Body of pancreas (tissue), 4 donors: ENCODE measurements at places on chromosomes 11 and 22. TPM values are rescaled to one million over a fixed set of nuclear protein-coding genes. Genes with fewer than 3 reads are reported as not detected.

ARHGEF17 gene
- total RNA-seq = 19.2 TPM

GRCh38 chr22:32674925-32675825 lies 126.3 kb upstream of the TIMP3 start:
- no peak overlapping the region for H3K4me3 ChIP-seq
- H3K4me1 ChIP-seq = no peaks in the 10 kb centered on the region
- no peaks in the 10 kb centered on the region for H3K27me3 ChIP-seq
- no peak for DNase-seq

GRCh38 chr11:46381819-46382645 lies 563 bp downstream of the MDK start:
- no peak for DNase-seq
- H3K4me1 ChIP-seq = peaks cover 28% of the 10 kb centered on the region
- H3K4me3 ChIP-seq = peak overlapping the region; percentile 31
- H3K27me3 ChIP-seq = peaks cover 10% of the 10 kb centered on the region

- no peak overlapping the region for H3K27ac ChIP-seq
- no peaks in the 10 kb centered on the region for H3K4me1 ChIP-seq
- H3K27me3 ChIP-seq = no peaks in the 10 kb centered on the region
- DNase-seq = peak; percentile 35
- no peak overlapping the region for H3K4me3 ChIP-seq
These were observed 15.4 kb downstream of the ART5 start for GRCh38 chr11:3626250-3626960.

DNA sequence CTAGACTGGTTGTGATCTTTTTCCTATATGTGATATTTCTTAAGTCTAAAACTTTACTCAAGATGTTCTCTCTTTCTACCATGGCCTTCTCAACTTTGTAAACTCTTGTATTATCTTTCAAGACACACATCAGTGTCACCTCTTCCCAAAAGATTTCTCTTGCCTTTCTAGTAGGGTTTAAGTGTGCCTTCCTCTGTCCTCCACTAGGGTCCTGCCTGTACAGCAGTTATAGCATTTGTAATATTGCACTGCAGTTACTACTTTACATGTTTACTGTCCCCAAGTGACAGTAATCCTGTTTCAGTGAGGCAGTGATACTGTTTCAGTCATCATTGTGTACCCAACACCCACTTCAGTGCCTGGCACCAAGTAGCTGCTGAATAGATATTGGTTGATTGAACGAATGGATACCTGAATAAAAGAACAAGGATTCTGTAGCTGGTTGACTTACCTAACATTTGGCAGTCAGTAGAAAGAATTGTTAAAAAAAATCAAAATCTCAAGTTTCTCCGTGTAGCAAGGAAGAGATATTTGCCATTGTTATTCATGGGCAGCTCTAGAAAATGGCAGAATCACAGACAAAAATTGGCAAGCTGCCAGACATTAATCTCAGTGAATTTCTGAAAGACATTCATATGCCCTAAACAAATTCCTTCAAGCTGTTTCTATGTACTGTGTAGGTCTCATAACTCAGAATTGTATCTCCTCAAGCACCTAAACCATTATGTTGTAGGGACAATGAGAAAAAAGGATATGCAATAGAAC lies 79.4 kb downstream of the RBMXL2 start:
- no peak overlapping the region for H3K27ac ChIP-seq
- no peaks in the 10 kb centered on the region for H3K4me1 ChIP-seq
- no peak for DNase-seq
- H3K27me3 ChIP-seq = no peaks in the 10 kb centered on the region
- no peaks in the 10 kb centered on the region for H3K36me3 ChIP-seq

DNA sequence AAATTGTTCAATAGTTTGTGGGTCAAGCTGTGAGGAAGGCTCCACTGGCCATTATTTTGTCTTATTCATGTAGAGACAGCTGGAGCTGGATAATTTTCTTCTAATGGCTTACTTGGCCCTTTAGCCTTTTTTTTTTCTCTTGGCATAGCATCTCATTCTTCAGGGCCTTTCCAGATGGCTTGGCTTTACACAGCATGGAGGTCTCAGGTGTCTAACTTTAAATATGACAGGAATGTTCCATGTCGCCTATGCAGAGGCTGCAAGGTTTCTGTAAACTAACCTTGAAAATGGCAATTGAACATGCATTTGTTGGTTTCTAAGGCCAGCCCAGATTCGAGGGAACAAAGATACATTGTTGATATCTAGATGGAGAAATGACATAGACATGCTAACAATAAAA lies 247.9 kb upstream of the CNTN5 start:
- H3K4me1 ChIP-seq = no peaks in the 10 kb centered on the region
- no peaks in the 10 kb centered on the region for H3K36me3 ChIP-seq
- no peaks in the 10 kb centered on the region for H3K27me3 ChIP-seq
